ENCODE measurements at places on chromosomes 3 and 15.

GRCh38 chr15:57388464-57388863 lies 12.2 kb downstream of the CGNL1 start:
- no peak for DNase-seq

GRCh38 chr3:25603703-25604102 lies 61.0 kb downstream of the TOP2B start:
- no peak for DNase-seq

DNA sequence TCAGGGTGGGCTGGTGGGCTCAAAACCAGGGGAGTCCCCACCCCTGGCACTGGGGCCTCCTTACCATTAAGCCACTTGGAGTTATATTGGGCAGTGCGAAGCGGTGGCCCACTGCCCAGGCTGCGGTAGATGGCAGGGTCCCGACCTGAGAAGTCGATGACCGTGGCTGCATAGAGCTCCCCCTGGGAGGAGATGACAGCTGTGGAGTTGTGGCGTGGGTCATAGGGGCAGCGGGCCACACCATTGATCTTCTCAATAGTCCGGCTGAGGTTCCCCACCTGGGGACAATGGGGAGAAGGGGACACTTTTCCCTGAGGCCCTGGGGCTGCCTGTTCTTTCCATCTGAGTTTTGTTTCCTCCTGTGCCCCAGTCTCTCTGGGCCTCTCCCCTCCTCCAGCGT lies 99.8 kb downstream of the SEMA5B start:
- DNase-seq: no peak

DNA sequence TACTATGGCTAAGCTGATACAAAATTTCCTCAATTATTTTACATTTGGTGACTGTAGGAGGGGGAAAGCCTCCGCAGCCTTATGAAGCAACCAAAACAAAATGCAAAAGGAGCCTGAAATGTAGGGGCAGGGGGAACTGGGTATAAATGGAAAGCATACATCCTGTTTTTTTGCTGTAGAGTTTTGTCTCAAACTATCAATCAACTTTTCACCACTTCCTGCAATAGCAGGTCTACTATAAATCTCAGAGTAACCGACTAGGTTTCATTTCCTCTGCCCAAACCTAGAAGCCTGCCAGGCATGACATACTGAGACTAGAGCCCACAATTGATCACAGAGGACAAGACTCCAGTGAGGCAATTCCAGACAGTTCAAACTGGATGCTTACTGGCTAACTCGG lies 91.3 kb downstream of the SHQ1 start:
- DNase-seq: peak; percentile 70

GRCh38 chr15:90232941-90233386 lies 777 bp downstream of the CIB1 start:
- no peak for DNase-seq

DNA sequence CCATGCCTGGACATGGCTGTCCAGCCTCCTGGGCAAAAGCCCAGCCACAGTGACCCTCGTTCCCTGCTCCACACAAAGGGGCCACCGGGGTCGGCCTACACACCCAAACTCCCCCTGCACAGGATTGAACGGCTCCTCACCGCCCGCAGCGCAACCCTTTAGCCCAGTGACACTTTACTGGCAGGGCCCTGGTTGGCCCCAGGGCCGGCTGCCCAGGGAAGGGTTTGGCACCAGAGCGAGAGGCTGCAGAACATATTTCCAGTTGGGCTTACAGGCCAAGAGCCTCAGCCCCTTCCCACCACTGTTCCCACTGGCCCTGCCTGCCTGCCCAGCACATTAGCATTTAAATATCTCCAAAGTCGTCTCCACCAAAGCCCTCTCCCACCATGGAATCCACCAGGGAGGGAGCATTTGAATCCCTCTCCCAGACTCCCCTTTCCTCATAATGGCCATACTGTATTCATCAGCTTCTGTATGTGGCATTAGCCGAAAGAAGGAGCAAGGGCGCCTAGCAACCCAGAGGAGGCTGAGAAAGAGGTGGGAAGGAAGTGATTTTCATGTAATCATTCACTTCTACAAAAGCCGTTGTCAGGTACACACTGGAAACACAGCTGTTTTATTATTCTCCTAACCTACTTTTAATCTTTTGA lies 85.4 kb downstream of the SLC6A11 start:
- no peak for DNase-seq

DNA sequence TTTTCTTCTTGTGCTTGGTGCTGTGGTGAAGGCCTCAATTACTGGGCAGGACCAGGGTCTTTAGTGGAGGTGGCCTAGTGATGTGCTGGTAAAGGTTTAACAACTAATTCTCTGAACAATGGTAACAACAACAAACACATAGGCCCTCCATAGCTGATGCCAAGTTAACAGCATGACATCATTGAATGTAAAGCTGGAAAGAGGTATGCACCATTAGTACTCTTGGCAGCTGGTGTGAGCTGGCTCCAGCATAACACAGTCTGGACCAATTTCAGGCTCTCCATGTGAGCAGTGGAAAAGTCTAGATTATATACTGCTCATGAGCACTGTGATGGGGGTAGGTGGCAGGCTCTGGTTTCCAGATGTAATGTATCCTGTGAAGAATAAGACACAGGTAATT lies 61.8 kb downstream of the SLC7A14 start:
- no peak for DNase-seq

DNA sequence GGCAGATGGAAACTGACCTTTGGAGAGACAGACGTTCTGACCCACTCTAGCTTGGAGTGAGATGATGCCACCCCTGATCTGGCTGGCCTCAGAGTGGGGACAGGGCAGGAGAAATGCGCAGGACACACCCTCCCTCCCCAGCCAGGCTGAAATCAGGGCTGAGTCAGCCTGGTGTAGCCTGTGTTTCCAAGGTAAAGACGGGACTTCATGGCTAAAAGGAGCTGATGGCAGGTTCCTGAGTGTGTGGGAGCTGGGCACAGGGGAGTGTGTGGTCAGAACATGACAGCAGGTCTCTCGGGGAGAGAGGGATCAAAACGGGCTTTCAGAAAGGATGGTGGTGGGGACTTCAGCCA lies 14.6 kb upstream of the POLG start:
- DNase-seq: no peak

GRCh38 chr3:170040418-170040817 lies 2.6 kb downstream of the GPR160 start:
- no peak for DNase-seq

DNA sequence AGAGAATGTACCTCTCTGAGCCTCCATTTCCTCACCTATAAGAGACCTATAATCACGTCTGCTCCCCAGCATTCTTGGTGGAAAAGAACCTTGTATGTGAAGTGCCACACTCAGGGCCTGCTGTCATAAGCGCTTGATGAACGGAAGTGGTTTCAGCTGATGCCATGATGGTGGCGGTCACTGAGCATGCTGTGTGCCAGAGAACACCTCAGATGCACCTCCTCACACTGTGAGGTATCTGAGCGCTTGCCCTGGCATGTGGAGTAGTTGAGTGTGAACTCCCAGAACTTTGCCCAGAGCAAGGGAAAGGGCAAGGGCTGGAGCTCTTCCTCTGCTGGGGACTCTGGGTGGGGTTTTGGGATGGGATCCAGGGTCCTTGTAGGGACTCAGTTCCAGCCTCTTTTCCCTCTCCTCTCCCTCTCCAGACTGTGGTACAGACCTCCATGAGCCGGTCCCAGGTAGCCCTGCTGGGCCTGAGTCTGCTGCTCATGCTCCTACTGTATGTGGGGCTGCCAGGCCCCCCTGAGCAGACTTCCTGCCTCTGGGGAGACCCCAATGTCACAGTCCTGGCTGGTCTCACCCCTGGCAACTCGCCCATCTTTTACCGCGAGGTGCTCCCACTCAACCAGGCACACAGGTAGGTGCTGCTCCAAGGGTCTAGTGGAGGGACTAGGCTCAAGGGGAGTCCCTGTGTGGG lies 2.7 kb downstream of the ABHD14A start:
- DNase-seq: no peak

DNA sequence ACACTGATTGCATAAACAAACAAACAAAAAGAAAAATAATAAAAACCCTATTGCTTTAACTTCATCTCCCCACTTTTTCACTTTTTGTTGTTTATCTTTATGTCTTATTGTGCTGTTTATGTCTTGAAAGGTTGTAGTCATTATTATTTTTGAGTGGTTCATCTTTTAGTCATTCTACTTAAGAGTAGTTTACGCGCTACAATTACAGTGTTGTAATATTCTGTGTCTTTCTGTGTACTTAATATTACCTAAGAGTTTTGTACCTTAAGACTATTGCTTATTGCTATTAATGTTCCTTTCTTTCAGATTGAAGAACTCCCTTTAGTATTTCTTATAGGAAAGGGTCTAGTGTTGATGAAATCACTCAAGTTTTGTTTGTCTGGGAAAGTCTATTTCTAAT lies 28.1 kb downstream of the TM4SF18 start:
- DNase-seq: no peak

DNA sequence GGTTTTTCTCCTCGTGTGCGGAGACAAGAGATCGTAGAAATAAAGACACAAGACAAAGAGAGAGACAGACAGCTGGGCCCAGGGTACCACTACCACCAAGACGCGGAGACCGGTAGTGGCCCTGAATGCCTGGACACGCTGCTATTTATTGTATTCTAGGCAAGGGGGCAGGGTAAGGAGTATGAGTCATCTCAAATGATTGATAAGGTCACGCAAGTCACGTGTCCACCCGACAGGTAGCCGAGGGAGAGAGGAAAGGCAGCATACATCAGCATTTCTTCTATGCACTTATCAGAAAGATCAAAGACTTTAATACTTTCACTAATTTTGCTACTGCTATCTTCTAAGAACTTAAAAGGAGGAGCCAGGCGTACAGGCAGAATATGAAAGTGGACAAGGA lies 28.2 kb downstream of the MYL3 start:
- DNase-seq: no peak

Data from KG1 (cell line).